ENCODE measurements at places on chromosomes 16 and 17.

- DNase-seq: no peak
Observed at GRCh38 chr16:58324792-58325191, 30.0 kb upstream of the PRSS54 start.

- DNase-seq: no peak
Observed at GRCh38 chr17:76085731-76086366, 6.9 kb downstream of the ZACN start.

DNA sequence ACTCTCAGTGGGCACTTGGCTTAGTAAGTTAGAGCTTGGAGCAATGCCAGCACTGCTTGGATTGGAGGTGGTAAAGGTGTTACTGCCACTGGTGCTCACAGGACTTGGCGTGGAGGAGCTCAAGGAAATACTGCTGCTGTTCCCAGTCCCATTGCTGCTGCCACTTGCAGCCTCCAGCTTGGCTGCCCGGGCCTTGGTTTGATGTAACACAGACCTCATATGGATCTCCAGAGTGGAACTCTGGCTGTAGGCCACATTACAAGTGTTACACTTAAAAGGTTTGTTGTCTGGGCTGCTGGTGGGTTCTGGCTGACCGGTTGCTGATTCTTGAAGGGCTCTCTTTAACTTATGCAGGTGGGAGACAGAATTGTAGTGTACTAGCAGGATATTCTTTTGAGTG is 250.3 kb downstream of the ZFHX3 start:
- no peak for DNase-seq

DNA sequence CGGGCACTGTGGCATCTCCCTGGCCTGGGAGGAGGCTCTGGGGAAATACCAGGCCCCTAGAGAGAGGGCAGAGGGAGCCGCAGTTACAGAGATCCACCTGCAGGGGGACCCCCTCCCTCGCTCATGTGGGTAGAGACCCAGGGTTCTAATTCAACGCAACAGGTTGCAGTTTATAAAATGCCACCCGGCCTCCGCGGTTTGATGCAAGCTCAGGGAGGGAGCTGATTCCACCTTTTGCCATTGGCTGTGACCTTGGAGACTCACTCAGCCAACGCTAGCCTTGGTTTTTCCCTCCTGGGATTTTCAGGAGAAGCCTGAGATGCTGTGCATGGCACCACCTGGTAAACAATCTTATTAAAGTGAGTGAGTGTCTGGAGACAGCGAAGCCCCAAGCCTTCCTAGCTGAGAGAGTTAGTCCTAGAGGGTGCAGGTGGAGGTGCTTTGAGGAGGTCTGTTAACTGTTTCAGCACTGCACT is 12.1 kb downstream of the TTLL6 start:
- DNase-seq: peak; percentile 76

GRCh38 chr17:58232707-58233156 is 5.7 kb upstream of the LPO start:
- DNase-seq: peak; percentile 15

GRCh38 chr16:65509172-65509571 is 387.3 kb upstream of the CDH11 start:
- DNase-seq: no peak

- no peak for DNase-seq
Observed at GRCh38 chr16:72444696-72445095, 272.7 kb upstream of the PMFBP1 start.

DNA sequence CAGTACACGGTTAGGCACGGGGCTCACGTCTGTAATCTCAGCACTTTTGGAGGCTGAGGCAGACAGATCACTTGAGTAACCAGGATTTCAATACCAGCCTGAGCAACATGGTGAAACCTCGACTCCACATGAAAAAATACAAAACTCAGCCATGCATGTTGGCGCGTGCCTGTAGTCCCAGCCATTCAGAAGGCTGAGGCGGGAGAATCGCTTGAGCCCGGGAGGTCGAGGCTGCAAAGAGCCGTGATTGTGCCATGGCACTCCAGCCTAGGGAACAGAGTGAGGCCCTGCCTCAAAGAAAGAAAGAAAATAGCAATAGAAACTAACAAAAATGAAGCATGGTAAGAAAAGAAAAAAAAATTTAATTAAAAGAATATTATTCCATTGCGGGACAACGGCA is 128.0 kb upstream of the CHMP6 start:
- DNase-seq: no peak

GRCh38 chr16:73205153-73205886 is 157.4 kb upstream of the ZFHX3 start:
- no peak for DNase-seq

DNA sequence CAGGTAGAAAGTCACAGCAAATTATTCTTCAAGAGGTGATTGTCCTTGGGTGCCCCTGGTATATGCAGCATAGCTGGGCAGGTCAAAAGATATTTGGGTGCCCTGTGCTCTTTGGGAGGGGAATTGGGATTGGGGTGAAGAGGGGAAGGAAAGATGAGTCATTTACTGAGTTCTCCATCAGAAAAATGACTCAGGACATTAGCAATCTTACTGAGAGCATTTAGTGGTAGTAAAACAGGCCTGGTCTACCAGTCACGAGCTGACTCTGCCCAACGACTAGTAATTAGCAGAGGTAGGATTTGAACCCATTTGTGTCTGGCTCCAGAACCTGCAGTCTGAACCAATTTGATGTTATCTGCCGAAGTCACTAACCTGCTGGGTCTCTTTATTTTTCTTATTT is 6.0 kb upstream of the GRIN2A start:
- DNase-seq: no peak

GRCh38 chr16:74999219-74999608 is 390 bp downstream of the ZNRF1 start:
- DNase-seq: peak; percentile 21

DNA sequence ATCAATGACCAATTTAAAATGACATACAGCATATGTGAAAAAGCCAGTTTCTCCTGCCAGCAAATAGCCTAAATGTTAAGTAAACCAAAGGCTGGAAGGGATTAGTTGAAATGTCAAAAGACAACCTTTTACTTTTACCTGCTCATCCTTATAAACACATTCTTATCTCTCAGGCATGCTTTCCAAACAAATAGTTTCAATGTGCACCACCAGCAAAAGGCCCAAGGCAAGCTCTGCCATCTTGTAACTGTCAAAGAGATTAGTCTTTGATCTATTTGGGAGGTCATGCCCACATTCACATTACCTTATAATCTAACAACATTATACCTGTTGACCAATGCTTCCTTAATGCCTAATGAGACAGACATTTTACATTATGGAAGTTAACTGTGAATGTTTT is 132.2 kb upstream of the NACA2 start:
- no peak for DNase-seq

DNA sequence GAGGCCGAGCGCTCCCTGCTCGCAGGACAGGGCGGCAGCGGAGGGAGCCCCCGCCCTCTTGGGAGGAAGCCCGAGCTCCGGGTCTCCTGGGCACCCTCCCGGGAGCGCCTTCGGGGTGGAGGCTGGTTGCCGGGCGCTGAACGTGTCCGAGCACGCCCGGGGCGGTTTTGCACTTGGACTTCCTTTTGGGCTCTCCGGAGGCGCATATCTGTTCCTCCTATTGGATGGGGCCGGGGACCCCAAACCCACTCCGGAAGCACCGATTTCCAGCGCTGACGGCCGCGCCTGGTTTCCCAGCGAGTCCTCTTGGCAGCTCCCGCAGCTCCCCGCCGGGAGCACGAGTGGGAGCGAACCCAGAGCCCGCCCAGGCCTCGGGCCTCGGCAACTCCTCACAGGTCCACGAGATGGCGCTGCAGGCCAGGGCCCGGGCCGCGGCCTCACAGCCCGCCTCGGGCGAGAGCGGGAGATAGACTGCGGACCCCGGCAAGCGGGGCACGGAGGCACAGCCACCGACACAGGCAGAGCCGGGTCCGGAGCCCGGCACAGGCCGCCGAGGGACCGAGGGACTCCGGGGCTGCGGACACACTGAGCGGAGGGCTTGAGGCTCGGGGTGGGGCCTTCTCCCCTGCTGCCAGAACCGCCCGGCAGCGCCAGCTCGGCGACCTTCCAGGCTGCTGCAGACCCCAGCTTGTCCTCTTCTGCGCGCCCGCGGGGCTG is 12.7 kb downstream of the TBX2 start:
- peak; percentile 78 for DNase-seq

GRCh38 chr17:7716901-7717755 is at the start of gene DNAH2:
TSS of gene DNAH2 (plus strand) at chr17:7717744. CDS start at chr17:7719735, 1,991 bp downstream.
- DNase-seq: peak; percentile 35

DNA sequence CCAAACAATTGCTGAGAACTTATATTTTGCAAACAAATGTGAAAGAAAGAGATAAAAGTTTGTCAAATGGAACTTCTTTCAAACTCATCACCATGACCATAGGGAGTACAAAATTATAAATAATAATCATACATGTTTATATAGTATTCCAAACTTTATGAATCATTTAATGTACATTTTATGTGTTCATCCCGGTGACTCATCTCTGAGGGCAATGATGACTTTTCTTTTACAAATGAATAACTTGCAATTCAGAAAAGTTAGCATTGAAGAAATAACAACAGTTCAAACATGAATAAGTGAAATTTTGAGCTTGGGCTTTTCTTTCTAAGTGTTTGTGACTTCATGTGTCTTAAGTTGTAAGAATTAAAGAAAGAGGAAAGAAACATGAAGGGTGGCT is 66.3 kb upstream of the CDH8 start:
- no peak for DNase-seq

DNA sequence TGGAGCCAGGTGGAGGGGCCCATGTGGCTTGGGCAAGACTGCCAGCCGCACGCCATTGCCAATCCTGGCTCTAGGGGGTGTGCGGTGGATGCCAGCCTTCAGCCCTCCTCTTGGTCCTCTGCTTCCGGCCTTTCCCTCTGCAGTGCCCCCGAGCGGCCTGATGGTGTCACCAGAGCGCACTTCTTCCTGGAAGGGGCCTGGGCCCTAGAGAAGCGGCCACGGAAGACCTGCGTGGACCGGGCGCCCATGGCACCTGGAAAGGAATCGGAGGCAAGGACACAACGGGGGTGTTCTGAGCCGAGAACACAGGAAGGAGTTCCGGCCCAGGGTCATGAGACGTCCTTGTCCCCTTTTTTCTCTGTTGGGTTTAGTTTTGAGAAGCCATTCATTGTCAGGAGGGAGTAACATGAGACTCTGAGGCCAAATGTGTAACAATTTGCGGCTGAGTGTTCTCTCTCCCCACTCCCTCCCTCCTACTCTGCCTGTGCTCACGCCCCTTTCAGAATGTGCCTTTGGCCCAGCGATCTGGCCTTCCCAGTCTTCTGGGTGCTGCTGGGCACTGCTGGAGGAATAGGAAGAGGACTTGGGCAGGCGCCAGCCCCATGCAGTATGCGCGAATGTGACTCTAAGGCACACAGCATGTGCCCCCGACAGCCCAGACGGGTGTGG is 92.8 kb downstream of the IRX3 start:
- DNase-seq: peak; percentile 8

- DNase-seq: no peak
Observed at GRCh38 chr16:46922239-46922638, 38.1 kb downstream of the GPT2 start.

- DNase-seq: no peak
Observed at GRCh38 chr17:79797492-79798298, 818 bp upstream of the CBX8 start.

Data from stimulated activated CD4-positive, alpha-beta T cell treated with anti-CD3 and anti-CD28 coated beads, Interleukin-4, amount 100 ng/mL, for 24 hours (primary cell).